Cortex of kidney (tissue), 1 donor: ENCODE measurements at places on chromosomes 3 and 15.

- DNase-seq: no peak
Observed at GRCh38 chr15:101498076-101498716, 8.7 kb upstream of the PCSK6 start.

DNA sequence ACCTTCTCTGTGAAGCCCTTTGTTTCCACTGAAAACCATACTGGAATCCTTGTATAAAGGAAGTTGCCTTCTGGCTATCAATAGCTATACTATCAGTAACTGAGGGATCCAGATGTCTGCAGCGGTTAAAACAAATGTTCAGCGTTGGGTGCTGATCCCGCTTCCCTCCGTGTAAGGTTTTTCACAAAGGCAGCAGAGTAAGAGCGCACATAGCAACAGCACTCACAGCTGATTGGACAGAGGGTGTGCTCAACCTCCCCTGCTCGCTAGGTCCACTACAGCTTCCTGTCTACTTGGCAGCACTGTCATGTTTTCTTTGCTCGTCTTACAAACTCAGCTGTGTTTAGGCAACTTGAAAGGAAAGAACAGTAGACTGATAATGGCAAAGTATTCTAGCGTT is 27.3 kb downstream of the ATOSA start:
- DNase-seq: no peak

GRCh38 chr3:61903931-61904657 is 342.7 kb downstream of the PTPRG start:
- no peak for DNase-seq

- DNase-seq: no peak
Observed at GRCh38 chr3:74633021-74633420, 18.6 kb upstream of the CNTN3 start.

- no peak for DNase-seq
Observed at GRCh38 chr15:49040151-49040550, 6.1 kb downstream of the SECISBP2L start.

GRCh38 chr3:38312356-38312755 is 30.3 kb downstream of the SLC22A14 start:
- DNase-seq: no peak

- DNase-seq: no peak
Observed at GRCh38 chr15:71465131-71465955, 345.0 kb upstream of the NR2E3 start.

DNA sequence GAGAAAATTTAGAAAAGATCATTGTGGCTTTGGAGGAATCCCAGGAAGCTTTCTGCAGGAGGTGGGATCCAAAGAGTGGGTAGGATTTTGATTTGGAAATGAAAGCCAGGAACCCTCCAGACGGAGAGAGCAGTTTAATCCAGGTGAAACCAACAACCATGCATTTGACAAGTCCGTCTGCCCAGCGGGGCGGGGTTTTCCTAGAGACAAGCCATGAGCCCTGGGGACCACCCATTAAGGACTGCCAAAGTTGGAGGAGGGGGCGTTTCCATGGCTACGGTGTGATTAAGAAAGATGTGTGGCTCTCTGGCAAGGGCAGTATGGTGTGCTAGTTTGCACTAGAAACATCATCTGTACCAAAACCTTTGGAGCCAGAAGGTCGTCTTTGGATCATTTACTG is 53.4 kb downstream of the SRGAP3 start:
- no peak for DNase-seq

GRCh38 chr3:97816811-97817210 is 5.0 kb upstream of the CRYBG3 start:
- DNase-seq: no peak

DNA sequence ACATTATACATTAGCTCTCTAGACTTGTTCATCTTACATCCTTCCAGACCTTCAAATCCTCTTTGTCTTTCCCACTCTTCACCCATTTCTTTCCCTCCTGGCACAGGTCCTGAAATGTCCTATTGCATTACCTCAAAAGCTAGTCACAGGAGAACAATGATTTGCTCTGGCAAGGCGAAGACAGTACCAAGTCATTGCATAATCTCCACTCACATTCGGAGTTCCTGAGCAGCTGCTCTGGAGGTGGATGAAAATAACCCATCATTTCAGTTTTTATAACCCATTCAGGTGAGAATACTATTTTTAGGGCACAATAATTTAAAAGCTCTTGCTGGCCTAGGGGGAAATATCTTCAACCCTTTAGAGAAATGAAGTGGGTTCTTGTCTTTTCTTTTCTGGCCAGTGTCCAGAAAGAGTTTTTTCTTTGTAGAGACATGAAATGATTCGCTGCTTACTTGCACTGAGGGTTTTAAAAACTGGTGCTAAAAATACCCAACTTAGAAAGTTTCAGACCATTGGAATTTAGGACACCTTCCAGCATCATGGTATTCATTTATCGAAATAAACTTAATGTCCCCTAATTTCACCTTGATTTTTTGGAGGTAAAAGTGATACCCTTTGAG is 23.4 kb upstream of the DYNC1LI1 start:
- DNase-seq: no peak

DNA sequence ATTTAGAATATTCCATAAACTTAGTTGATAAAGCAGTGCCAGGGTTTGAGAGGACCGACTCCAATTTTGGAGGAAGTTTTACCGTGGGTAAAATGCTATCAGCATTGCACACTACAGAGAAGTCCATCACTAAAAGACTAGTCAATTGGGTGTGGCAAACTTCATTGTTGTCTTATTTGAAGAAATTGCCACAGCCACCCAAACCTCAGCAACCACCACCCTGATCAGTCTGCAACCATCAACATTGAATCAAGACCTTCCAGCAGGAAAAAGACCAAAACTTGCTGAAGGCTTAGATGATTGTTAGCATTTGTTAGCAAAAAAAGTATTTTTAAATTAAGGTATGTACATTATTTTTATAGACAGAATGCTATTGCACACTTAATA is 60.5 kb downstream of the KLF13 start:
- DNase-seq: no peak

DNA sequence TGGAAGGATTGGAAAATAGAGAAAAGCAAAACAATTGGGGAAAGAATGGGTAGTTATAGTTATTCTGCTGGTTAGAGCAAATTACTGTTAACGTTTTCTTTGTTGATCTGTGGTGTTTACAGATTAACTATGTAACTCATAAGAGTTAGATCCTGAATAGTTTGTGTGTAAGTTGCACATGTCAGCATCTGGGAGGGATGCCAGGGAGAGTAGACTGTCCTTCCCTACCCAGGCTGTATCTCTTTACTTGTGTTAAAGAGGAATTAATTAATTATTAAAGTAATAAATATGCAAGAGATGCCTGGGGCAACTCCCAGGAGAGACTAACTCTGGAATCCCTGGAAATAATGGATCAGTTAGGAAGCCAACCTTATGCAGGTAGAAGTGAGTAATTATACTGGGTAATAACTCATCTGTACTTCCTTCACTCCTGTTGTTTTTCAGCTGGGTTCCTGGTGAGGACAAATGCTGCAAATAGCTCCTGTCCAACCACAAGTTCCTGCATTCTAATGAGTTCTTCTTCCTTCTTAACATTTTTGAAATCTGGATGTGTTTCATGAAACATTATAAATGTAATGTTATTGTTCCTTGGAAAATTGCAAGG is 18.9 kb downstream of the GHRL start:
- no peak for DNase-seq

- DNase-seq: no peak
Observed at GRCh38 chr15:69038508-69038907, 24.0 kb downstream of the NOX5 start.

DNA sequence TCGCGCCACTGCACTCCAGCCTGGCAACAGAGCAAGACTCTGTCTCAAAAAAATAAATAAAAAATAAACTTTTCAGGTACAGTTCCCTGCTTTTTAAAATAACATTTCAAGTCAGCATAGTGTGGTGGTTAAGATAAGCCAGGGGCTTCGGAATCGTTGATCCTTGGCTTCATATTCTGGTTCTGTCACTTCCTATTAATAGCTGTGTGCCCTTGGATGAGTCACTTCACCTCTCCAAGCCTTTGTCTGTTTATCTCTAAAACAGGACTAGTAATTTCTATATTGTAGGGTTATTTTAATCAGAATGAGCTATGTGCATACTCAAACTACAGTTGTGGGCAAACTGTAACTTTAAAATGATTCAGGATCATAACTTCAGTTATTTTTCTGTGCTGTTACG is 53.8 kb upstream of the SENP5 start:
- DNase-seq: no peak

- DNase-seq: no peak
Observed at GRCh38 chr3:98968824-98969223, 67.3 kb upstream of the DCBLD2 start.

- DNase-seq: no peak
Observed at GRCh38 chr3:122589297-122589696, 11.8 kb downstream of the PARP15 start.

DNA sequence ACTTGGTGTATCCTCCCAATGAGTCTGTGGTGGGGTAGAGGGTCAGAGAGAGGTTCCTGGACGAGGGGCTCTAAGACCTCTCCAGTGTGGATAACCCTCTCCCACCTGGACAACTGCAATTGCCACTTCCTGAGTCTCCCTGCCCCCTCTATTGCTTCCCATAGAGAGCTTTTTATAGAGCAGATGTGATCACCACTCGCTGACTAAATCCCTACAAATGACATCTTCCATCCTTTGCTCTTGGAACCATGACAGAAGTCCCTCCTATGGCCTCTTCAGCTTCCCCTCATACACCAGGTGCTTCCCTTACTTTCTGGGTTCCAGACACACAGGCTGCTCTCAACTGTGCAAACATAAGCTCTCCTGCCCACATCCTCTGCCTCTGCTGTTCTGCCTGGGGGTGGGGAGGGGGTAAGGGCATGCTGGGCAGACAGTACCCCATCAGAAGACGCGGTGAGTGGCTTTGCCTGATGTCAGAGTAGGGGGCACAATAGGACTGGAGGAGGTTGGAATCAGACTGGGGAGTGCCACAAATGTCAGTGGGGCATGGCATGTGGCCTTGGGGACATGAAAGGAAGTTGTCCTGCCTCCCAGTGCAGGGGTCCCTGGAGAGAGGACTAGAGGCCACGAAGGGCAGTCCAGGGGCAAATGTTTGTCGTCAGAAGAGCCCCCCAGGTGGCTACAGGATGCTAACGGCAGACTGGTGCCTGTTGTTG is 15.2 kb downstream of the ITIH3 start:
- no peak for DNase-seq

- no peak for DNase-seq
Observed at GRCh38 chr15:79433276-79433990, 1.3 kb downstream of the MINAR1 start.

DNA sequence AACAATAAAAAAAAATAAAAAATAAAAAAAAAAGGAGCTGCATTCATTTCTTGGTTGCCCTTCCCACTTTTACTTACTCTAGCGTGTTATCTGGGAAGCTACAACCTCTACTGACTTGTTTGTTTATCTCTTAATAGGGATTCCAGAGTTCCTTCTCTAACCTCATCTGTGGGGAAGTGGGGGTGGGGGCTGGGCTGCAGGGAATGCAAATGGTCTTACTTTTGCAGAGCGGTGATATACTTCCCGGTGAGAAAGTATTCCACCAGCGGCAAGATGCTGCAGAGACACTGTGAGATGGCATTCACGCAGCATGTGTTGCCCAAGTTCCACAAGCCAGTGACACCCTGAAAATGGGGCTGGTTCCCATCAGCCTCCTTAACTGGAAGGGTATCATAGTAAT is 2.1 kb downstream of the USP50 start:
- DNase-seq: no peak

GRCh38 chr15:67501177-67501835 is 19.6 kb upstream of the C15orf61 start:
- no peak for DNase-seq

DNA sequence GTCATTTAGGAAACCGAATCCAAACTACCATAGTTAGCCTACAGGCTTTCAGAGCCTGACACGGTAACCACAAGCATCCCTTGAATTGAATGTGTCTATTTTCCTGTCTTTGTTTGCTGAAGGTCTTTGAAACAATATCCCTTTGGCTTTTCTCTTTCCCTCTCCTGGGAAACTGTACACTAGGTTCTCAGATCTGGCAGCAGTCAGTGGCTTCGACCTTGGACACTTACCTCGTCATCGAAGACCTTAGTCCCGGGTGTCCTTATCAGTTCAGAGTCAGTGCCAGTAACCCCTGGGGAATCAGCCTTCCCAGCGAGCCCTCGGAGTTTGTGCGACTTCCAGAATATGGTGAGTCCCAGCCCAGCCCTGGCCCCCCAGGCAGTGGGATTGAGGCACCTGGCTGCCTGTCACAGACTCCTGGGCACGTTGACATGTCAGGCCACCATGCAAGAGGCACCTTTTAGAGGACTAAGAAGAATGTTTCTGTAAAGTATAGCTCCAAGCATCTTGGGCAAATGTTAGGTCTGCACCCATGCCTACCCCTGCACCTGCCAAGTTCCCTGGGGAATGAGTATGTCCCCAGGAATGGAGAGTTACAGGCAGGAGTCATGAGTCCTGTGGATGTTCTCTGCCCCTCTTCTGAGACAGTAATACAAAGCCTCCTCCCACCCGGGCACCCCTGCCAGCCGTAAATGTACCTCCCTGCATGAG is 30.4 kb upstream of the UMPS start:
- DNase-seq: no peak

DNA sequence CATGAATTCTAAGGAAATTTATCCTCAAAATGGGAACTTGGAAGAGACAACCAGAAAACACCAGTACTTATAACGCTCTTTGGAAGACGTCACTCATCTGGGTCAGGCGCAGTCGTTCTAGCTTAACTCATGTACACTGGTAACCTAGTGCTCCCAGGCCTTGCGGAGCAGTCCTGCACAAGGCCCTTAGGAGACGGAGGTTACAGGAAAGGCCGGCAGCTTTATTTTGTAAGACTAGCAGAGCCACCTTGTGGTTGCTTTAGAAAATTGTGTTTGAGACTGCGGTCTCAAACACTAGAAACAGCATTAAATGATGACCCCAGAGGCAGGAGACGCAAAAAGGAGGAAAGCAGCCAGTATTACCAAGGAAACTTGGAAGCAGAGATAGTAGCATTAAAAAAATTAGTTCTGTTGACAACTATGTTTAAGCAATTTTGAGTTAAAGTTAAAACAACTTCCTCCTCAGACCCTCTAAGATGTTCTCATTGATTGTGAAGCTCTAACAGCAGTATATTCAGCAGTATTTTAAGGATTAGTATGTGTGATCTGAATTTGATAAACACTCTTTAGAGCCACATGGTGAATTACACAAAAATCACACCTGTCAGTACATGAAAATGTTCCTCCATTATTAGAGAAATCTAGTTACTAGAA is 141.9 kb upstream of the C2CD4B start:
- no peak for DNase-seq
